Progenitor cell of endocrine pancreas (in vitro differentiated cells): ENCODE measurements at places on chromosomes 3 and 15. TPM values are rescaled to one million over a fixed set of nuclear protein-coding genes. Genes with fewer than 3 reads are reported as not detected.
A peak's percentile ranks its signal among the peaks of the same experiment; 100 is the strongest.

DNA sequence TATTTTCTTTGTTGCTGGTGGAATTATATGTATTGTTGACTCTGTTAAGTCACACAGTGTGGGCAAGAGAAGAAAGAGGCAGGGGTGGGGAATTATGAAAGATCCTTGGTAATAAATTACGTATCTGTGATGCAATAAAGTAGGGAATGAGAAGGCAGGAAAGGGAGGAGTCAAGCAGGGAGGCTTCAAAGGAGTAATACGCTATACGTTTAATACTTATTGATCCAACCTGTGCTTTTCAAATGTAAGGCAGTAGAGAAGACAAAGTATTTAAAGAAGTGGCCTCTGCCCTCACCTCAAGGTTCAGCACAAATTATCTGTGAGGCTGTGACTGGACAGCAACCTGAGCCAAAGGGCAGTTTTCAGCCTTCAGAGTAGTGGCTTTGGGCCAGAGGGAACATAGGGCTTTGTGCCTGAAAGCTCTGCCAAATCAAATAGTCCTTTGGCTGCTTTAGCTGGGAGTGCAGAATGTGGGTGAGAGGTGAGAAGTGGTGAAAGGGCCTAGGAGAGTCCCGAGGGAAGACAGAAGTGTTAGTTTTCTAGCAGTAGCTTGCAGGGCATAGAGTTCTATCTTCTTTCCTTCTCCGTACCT is 1.2 kb upstream of the PLIN1 start:
- no peak overlapping the region for H3K4me3 ChIP-seq
- peaks cover 3% of the 10 kb centered on the region for H3K36me3 ChIP-seq
- H3K27ac ChIP-seq, result no peak overlapping the region
- DNase-seq, result no peak
- H3K4me1 ChIP-seq, result peaks cover 2% of the 10 kb centered on the region

DNA sequence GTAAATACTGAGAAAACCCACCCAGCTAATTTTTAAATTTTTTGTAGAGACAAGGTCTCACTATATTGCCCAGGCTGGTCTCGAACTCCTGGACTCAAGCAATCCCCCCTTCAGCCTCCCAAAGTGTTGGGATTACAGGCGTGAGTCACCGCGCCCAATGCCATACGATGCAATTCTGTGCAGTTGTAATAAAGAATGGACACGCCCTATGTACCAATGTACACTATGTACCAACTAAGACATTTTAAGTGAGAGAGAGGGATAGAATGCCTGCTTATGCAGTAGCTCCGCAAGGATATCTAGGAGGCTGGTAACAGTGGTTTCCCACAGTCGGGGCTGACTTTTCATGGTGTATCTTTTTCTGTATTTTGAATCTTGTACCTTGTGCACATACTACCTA is 14.6 kb downstream of the ZNF710 start:
- H3K27ac ChIP-seq, result no peak overlapping the region
- no peak for DNase-seq
- peaks cover 10% of the 10 kb centered on the region for H3K4me1 ChIP-seq
- H3K27me3 ChIP-seq, result no peaks in the 10 kb centered on the region

- H3K4me3 ChIP-seq, result no peak overlapping the region
- no peaks in the 10 kb centered on the region for H3K27me3 ChIP-seq
- H3K4me1 ChIP-seq, result no peaks in the 10 kb centered on the region
- H3K36me3 ChIP-seq, result peaks cover 22% of the 10 kb centered on the region
- H3K27ac ChIP-seq, result no peak overlapping the region
Measured at GRCh38 chr3:120928991-120929390, 21.0 kb downstream of the STXBP5L start.

DNA sequence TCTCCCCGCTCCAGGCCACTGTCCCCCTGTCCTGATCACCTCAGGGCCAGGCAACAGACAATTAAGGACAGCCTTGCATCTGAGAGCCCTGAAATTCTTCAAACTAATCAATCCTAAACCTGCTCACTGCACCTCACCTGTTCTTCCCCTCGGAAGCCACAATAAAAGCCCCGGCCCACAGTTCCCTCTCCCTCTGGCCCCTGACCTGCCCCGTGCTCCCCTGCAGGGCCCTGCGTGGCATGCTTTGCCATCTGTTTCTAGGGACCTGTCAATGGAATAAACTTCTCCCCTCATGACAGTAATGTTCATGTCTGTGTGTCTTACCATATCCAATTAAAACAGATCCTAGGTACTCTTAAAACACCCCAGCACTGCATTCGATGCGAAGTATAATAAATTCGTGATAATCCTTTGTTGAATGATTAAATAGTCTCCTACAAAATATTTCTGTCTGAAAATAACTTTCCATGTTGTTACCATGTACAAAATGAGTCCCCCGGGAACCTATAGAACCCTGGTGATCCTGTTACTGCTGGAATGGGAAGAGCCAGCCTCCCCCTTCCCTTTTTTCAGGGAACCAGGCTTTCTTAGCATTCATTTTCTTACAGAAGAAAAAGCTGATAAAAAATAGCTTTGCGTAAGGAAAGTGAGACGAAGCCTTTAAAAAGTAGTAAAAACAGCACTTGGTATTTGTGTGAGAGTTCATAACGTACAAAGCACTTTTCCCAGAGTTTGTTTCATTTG is 59.0 kb downstream of the ABTB1 start:
- H3K36me3 ChIP-seq, result no peaks in the 10 kb centered on the region
- peaks cover 62% of the 10 kb centered on the region for H3K27me3 ChIP-seq
- DNase-seq, result no peak
- H3K27ac ChIP-seq, result no peak overlapping the region
- no peak overlapping the region for H3K4me3 ChIP-seq

- no peaks in the 10 kb centered on the region for H3K27me3 ChIP-seq
- DNase-seq, result no peak
- H3K36me3 ChIP-seq, result peaks cover 2% of the 10 kb centered on the region
- H3K27ac ChIP-seq, result no peak overlapping the region
- H3K4me3 ChIP-seq, result no peak overlapping the region
Measured at GRCh38 chr3:179005706-179006105, 65.9 kb downstream of the ZMAT3 start.

DNA sequence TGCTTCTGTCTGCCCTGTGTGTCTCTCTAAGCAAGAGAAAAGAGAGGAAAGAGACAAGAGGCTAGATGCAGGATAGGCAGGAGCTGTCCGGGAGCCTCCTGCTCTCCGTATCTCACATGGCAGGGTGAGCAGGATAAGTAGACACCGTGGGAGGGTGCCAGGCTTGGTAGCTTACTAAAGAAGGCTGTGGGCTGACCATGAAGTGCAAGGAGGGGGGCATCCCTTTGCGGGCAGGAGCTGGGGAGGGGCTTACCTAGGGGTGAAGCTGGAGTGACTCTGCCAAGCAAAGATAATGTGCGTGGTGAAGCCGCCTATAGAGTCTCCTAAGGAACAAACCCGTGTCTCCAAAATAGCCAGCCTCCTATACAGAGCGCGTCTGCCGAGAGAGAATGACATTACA is 33.7 kb upstream of the TMC3 start:
- H3K36me3 ChIP-seq, result no peaks in the 10 kb centered on the region
- H3K4me3 ChIP-seq, result no peak overlapping the region
- DNase-seq, result no peak

DNA sequence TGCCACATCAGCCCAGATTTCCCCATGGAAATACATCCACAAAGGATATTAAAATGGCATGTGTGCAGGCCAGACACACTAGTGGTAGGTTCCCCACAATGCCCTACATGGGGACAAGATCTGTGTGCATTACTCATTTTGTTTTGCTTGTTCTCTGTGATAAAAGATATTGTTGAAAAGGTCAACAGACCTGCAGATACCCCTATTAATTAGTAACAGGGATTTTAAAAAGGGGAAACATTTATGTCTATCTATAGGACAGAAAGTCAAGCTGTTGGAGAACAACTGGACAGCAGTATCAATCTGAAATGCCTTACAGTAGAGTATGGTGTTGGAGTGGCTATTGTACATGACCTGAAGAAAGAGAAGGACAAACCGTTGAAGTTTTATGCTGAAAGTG is 596.0 kb upstream of the GRM7 start:
- peaks cover 5% of the 10 kb centered on the region for H3K4me1 ChIP-seq
- no peaks in the 10 kb centered on the region for H3K36me3 ChIP-seq
- no peak overlapping the region for H3K27ac ChIP-seq
- no peak overlapping the region for H3K4me3 ChIP-seq

- no peaks in the 10 kb centered on the region for H3K36me3 ChIP-seq
- no peaks in the 10 kb centered on the region for H3K4me1 ChIP-seq
- no peak overlapping the region for H3K27ac ChIP-seq
- DNase-seq, result no peak
Measured at GRCh38 chr15:77010857-77011256, 15.9 kb downstream of the PSTPIP1 start.

DNA sequence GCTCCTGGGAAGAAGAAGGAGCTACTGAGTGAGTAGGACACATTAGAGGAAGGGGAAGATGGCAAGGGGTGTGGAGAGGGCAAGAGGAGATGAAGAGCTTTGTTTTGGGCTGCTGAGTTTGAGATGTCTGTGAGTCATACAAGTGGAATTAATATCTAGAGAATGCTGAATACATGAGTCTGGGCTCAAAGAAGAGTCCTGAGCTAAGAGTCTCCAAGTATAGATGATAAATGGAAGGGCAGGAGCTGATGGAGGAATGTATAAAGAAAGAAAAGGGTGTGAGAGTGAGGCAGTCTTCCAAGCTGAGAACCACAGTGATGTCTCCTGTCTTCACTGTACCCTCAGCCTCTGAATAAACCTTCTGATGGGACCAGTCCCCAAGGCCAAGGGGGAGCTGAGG is 205.5 kb upstream of the MRPL3 start:
- H3K4me1 ChIP-seq, result peaks cover 7% of the 10 kb centered on the region
- DNase-seq, result no peak
- no peaks in the 10 kb centered on the region for H3K27me3 ChIP-seq
- no peak overlapping the region for H3K27ac ChIP-seq

GRCh38 chr3:148694116-148694515 is 3.6 kb upstream of the AGTR1 start:
- no peaks in the 10 kb centered on the region for H3K36me3 ChIP-seq
- H3K4me3 ChIP-seq, result no peak overlapping the region
- no peak for DNase-seq

- peaks cover 4% of the 10 kb centered on the region for H3K4me1 ChIP-seq
- H3K36me3 ChIP-seq, result no peaks in the 10 kb centered on the region
Measured at GRCh38 chr3:57981483-57982087, 26.6 kb upstream of the FLNB start.

GRCh38 chr3:175002732-175003143 is 143.6 kb downstream of the NAALADL2 start:
- H3K27ac ChIP-seq, result no peak overlapping the region
- H3K4me3 ChIP-seq, result no peak overlapping the region
- H3K27me3 ChIP-seq, result no peaks in the 10 kb centered on the region
- H3K36me3 ChIP-seq, result no peaks in the 10 kb centered on the region

DNA sequence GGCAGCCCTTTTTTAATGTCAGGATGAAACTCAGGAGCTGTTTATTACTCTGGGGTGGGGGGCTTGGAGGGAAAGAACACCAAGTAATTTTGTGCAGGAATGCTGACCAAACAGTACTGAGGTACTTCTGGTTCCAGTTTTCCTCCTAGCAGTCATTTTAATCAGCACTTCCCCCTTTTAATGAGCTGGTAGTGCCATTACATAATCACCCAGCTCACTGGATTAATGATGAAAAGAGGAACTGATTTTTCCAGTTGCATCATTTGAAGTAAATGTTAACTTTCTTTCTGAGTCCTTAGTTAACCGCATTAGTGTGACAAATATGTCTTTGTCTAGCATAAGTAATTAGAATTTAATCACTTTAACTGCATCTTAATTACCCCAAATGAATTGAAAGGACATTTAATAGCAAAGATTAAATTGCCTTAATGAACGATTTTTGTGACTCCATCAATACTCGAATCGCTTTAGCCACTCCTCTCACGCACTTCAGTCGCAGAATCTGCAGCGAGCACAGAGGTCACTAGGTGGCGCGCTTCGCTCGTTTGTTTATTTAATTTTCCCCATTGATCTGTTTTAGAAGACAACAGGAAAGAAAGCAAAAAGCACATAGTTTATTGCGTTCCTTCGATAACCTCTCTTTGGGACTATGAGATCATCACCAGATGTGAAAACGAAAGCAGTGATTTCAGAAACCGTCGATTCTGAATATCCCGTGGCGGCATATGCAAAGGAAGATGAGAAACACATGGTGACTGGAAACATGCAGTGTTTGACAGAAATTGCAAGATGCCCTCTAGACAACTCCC is 9.8 kb downstream of the ONECUT1 start:
- no peak for DNase-seq
- H3K36me3 ChIP-seq, result peaks cover 58% of the 10 kb centered on the region
- H3K4me3 ChIP-seq, result peak overlapping the region; percentile 60
- H3K27me3 ChIP-seq, result no peaks in the 10 kb centered on the region
- peaks cover 58% of the 10 kb centered on the region for H3K4me1 ChIP-seq
- H3K27ac ChIP-seq, result peak overlapping the region; percentile 88

DNA sequence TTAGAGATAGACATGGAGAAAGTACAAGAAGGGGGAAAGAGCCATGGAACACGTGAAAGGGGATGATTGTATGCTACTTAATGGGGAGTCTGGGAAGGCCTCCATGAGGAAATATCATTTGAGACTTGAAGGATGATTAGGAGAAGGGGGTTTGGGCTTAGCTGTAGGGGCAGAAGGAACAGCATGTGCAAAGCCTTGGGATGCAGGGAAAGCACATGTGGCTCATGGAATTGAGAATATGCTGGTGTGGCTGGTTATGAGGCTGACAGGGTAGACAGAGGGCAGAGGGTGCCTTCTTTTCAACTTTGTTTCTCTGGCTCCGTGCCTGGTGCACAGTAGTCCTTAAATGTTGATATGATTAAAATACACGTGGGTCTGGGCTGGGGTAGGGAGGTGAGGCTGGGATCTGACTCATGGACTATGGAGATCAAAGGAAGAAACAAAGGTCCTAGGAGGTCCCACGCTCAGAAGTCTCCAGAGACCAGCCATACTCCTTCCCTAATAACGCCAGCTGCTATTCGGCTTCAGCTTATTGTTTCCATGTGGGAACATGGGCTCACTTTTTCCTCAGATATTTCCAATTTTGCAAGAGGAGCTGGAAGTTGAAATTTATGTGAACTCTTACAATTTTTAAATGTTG is 1.1 kb downstream of the GTF2E1 start:
- H3K4me1 ChIP-seq, result peaks cover 21% of the 10 kb centered on the region
- H3K27me3 ChIP-seq, result no peaks in the 10 kb centered on the region
- H3K4me3 ChIP-seq, result peak overlapping the region; percentile 94
- no peak for DNase-seq
- peaks cover 10% of the 10 kb centered on the region for H3K36me3 ChIP-seq

GRCh38 chr3:17030956-17031652 is 146.3 kb downstream of the PLCL2 start:
- H3K4me1 ChIP-seq, result peaks cover 12% of the 10 kb centered on the region
- H3K27ac ChIP-seq, result no peak overlapping the region

The MME gene
- total RNA-seq, result 0.93 TPM in 2 replicates

The OPA1 gene
- total RNA-seq, result 60.8 and 61.6 TPM in 2 replicates

The IQCH gene
- total RNA-seq, result 5.2 TPM in 2 replicates

The CMTM7 gene
- total RNA-seq, result 24.6 and 29.6 TPM in 2 replicates

The SLC35A5 gene
- total RNA-seq, result 33.8 and 36.8 TPM in 2 replicates

The DPP8 gene
- total RNA-seq, result 30.7 TPM in 2 replicates

The RBP2 gene
- total RNA-seq, result not detected in 2 replicates

The MKRN3 gene
- total RNA-seq, result 0.24 and 0.46 TPM in 2 replicates

The IGSF11 gene
- total RNA-seq, result 2.2 and 2.5 TPM in 2 replicates

The PTPRG gene
- total RNA-seq, result 44.3 and 49.1 TPM in 2 replicates
